Lung (tissue), 17 donors: ENCODE measurements at places on chromosomes 11 and 22. TPM values are rescaled to one million over a fixed set of nuclear protein-coding genes. Genes with fewer than 3 reads are reported as not detected.

The GLYAT gene
- not detected for polyA plus RNA-seq

The RASD2 gene
- 0.47 TPM for polyA plus RNA-seq

The MPPED1 gene
- not detected for polyA plus RNA-seq

The RTN4RL2 gene
- 1.8 TPM for polyA plus RNA-seq

The PHF21A gene
- 22.4 TPM for polyA plus RNA-seq

GRCh38 chr11:14748090-14748489, 104.5 kb downstream of the PDE3B start:
- peak; percentile 79 for DNase-seq

- DNase-seq: no peak
Measured at GRCh38 chr11:79942646-79943045, 501.8 kb upstream of the TENM4 start.

- no peak for DNase-seq
Measured at GRCh38 chr22:30996462-30996861, 27.4 kb downstream of the TUG1 start.

GRCh38 chr11:2929531-2929949, 320 bp upstream of the PHLDA2 start:
- no peak for DNase-seq

DNA sequence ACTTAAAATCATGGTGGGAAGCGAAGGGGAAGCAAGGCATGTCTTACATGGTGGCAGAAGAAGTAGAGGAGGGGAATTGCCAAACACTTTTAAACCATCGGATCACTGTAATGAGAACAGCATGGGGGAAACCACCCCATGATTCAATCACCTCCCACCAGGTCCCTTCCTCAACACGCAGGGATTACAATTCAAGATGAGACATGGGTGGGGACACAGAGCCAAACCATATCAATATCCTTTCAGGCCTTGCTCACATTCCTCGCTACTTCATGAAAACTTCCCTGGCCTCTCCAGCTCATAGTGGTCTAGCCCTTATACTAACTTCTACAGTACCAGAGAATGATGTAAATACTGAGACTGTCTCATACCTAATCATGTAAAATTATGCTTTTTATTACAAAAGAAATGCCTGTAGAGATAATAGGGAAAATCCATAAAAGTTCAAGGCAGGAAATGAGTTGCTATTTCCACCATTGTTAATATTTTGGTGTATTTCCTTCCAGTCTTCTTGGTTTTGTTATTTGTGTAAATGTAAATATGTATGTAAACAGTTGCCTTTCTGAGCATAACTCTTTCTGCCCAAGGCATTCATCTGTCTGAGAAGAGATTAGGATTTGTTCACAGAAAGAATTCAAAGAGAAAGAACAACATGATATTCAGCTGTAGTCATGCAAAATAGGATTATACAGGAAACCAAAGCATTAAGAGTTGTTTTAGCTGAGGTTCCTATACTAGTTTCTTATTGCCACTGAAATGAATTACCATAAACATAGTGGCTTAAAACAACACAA, 104.3 kb upstream of the LDLRAD3 start:
- no peak for DNase-seq

DNA sequence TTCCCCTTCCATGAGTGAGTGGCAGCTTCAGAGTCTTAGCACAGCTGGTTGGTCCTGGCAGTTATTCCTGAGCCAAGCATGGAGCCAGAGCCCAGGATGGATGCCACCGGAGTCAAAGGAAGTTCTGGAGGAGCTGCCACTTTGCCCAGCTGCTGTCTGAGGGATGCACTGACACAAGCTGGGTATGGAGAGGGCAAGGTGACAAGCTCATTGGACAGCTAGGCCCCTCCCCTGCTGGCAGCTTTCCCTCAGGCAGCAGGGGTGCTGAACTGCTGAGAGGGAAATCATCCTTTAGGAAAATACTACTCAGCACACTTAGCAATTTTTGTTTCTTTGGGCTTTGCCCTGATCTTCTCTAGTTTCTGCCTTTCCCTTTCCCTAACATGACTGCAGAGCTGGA, 99.3 kb upstream of the SESN3 start:
- DNase-seq: peak; percentile 46

GRCh38 chr11:4826425-4826824, 5.3 kb downstream of the OR51F2 start:
- DNase-seq: peak; percentile 7

DNA sequence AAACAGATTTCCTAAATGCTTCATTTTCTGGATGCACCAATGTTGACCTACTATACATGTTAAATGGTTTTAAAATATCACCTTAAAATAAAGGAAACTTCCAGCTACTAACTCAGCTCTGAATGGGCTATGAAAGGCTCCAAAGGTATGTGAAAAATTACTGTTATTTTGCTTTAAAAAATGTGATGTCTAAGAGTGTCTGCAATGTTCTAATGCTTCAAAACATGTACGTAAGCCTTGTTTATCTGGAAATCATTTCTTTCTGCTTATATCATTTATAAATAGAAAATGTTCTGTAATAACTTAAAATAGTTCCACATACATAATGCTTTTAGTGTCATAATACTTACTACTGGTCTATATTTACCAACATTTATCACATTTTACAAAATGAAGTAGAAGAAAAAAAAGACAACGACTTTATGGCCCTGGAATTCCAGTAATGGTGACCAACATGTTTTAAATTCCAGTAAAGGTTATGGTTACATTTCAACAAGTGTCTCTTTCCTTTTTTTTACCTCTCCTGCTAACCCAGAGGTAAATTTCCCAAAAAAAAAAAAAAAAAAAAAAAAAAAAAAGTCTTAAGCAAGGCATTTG, 2.5 kb downstream of the BDNF start:
- no peak for DNase-seq

DNA sequence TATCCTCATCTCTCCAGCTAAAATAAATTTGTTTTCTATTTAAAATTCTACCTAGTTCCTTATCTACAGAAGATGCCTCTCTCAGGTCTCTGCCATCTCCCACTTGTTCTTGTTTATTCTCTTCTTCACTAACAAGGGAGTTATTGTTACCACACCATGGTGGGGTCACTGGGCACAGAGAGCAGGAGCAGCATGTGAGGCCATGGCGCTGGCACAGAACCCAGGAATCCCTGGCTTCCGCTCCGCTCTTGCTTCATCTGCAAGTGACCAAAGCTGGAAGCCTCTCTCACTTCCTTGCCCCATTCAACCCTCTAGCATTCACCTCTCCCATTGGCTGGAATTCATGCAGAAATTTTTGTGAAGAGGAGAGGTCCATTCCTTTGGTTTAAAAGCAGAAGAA, 190.7 kb upstream of the NCAM1 start:
- no peak for DNase-seq

- no peak for DNase-seq
Measured at GRCh38 chr22:35887296-35887875, 141.2 kb downstream of the RBFOX2 start.
